Dermis blood vessel endothelial cell (primary cell): ENCODE measurements at places on chromosomes 11 and 22. TPM values are rescaled to one million over a fixed set of nuclear protein-coding genes. Genes with fewer than 3 reads are reported as not detected.

Gene BDNF
- 0.60 and 0.85 TPM in 2 replicates for total RNA-seq

Gene TIMP3
- total RNA-seq, result 197 and 203 TPM in 2 replicates

Gene SPDYC
- not detected in 2 replicates for total RNA-seq

Gene NXPE4
- not detected in 2 replicates for total RNA-seq

Gene CCDC116
- 0.17 and 0.28 TPM in 2 replicates for total RNA-seq

Gene TUBA8
- total RNA-seq, result 1.0 and 1.3 TPM in 2 replicates

Gene MS4A18
- not detected in 2 replicates for total RNA-seq
